Umbilical cord (tissue), 2 donors: ENCODE measurements at places on chromosomes 5 and 9.

- no peak for DNase-seq
Measured at GRCh38 chr5:74586856-74587255, 53.7 kb downstream of the ENC1 start.

- DNase-seq: peak; percentile 81
Measured at GRCh38 chr9:86978413-86978812, 31.1 kb upstream of the GAS1 start.

DNA sequence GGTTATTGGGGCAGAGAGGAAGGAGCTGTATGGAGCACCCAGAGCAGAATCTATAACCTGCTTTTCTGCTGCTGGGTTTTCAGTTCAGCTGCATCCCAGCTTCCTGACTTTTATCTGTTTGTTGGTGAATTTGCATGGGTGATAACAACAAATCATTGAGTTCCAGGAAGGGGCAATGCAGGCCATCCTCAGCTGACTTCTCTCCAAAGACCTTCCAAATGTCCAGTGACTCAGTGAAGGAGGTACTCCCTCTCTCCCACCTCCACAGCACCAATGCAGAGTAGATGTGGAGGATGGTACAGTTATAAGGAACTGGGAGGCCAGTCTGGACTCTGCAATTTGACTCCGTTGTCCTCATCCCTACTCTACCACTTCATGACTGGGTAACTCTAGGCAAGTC lies 1.6 kb upstream of the TXN start:
- DNase-seq: no peak

GRCh38 chr9:115327436-115328122 lies 209.6 kb upstream of the TNC start:
- no peak for DNase-seq

GRCh38 chr9:115690786-115691496 lies 462.6 kb upstream of the PAPPA start:
- DNase-seq: no peak

DNA sequence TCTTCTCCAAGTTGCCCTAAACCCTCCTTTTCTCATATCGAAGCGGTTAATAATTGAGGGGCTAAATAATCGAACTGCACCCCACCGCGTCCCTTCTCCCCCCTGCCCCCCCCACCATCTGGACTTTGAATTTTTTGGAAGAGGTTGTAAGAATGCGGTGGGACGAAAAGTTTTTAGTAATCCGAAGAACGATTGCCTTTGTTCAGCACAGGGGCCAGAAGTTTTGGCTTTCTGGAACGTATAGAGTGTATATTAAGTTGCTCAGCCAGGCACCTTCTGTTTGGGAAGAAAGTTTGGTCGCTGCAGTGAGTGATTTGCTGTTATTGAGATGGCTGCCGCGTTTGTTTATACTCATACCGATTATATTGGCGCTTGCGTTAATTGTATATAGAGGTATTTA lies 518 bp downstream of the ERBIN start:
- DNase-seq: peak; percentile 28

- no peak for DNase-seq
Measured at GRCh38 chr5:74186356-74187315, 453.9 kb downstream of the ENC1 start.

- DNase-seq: peak; percentile 62
Measured at GRCh38 chr5:91383956-91384300, 811 bp upstream of the ARRDC3 start.

GRCh38 chr9:98368366-98369065 lies 113.1 kb upstream of the TBC1D2 start:
- no peak for DNase-seq

DNA sequence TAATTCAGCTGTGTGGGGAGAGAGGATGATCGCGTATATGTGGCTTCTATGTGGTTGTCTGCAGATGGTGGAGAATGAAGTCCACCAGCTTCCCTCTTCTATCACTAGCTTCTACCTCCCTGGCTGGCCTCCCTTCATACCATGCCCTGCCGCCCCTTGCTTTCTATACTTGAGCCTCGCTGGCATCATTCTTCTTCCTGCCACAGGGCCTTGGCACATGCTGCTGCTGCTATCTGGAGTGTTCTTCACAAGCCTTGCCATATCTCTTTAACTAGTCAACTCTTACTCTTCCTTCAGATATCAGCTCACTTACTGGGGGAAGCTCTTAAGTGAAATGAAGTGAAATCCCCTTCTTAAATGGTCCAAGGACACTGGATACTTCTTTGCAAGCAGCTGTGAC lies 100.4 kb downstream of the FGF1 start:
- DNase-seq: no peak

- no peak for DNase-seq
Measured at GRCh38 chr5:177412603-177413233, 3.4 kb upstream of the F12 start.

GRCh38 chr5:159783726-159784247 lies 132.5 kb upstream of the ADRA1B start:
- DNase-seq: no peak

DNA sequence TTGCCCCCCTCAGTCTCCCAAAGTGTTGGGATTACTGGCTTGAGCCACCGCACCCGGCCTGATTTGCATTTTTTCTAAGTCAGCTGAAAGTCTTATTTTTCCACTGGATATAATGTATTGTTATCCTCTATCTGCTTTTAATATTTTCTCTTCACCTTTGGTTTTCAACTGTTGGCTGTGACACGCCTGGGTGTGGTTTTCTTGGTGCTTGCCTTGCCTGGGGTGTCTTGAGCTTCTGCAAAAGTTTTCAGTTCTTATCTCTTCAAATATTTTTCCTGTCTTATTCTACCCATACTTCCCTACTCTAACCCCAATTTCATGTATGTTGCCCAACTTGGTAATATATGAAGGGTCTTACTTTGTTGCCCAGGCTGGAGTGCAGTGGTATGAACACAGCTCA lies 4.3 kb upstream of the MXD3 start:
- no peak for DNase-seq

- no peak for DNase-seq
Measured at GRCh38 chr5:15551113-15551504, 51.1 kb downstream of the FBXL7 start.

- DNase-seq: no peak
Measured at GRCh38 chr5:131649161-131649560, 14.1 kb upstream of the RAPGEF6 start.

GRCh38 chr5:179986328-179986727 lies 78.6 kb upstream of the TBC1D9B start:
- peak; percentile 24 for DNase-seq

DNA sequence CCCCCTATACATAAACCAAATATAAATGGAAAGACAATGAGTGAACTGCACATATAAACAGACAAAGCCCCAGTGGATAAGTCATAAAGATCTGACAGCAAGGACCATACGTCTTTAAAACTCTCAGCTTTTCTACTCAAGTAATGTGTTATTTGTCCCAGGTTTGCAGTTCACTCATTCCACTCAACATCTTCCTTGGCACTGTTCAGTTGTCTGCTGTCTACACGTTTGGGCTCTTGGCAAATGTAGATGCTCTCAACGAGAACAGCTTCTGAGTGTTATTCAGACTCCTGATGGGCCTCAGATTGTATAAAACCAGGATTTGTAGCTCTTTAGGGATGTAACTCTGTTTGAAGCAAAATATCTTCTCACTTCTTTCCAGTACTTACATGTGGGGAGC lies 198.2 kb upstream of the SEMA6A start:
- DNase-seq: peak; percentile 37

DNA sequence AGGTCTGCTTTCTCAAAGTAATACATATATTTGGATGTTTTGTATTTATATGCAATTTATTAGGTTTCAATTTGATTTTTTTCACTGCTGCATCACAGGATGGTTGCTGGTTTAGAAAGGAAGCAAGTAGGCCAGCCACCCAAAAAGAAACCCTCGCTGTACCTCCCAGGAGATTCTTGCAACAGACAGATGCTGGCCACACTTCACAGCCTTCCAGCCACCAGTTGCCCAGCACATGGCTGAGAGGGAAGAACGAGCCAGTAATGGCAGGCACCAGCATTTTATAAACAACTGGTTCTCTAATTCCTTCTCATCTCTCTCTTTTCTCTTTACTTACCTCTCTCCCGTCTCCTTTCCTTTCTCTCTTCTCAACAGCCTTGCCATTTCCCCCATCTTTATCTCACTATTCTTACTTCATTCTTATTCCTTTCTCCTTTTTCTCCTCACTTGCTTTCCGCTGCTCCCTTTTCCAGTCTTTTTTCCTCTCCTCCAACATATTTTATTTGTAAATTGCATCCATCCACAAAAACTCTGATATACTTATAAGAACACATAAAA lies 38.9 kb downstream of the EFNA5 start:
- DNase-seq: no peak
